ENCODE measurements at places on chromosomes 12 and 14.

DNA sequence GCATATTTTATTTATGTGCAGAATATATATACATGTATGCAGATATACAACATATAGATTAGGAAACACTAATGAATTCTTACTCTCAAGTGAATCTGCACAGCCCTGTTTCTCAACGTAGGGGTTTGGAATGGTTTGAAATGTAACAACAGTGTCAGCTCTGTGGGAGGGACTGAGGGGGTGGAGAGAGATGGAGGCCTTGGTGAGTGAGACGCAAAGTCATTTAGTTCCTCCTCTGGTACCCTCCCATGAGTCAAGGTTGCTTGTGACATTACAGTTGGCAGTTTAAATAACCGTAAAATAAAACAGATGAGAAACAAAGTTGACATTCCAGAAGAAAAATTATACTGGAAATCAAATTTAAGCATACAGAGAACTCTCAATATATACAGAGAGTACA, 313.0 kb upstream of the PRKD1 start:
- DNase-seq = no peak

DNA sequence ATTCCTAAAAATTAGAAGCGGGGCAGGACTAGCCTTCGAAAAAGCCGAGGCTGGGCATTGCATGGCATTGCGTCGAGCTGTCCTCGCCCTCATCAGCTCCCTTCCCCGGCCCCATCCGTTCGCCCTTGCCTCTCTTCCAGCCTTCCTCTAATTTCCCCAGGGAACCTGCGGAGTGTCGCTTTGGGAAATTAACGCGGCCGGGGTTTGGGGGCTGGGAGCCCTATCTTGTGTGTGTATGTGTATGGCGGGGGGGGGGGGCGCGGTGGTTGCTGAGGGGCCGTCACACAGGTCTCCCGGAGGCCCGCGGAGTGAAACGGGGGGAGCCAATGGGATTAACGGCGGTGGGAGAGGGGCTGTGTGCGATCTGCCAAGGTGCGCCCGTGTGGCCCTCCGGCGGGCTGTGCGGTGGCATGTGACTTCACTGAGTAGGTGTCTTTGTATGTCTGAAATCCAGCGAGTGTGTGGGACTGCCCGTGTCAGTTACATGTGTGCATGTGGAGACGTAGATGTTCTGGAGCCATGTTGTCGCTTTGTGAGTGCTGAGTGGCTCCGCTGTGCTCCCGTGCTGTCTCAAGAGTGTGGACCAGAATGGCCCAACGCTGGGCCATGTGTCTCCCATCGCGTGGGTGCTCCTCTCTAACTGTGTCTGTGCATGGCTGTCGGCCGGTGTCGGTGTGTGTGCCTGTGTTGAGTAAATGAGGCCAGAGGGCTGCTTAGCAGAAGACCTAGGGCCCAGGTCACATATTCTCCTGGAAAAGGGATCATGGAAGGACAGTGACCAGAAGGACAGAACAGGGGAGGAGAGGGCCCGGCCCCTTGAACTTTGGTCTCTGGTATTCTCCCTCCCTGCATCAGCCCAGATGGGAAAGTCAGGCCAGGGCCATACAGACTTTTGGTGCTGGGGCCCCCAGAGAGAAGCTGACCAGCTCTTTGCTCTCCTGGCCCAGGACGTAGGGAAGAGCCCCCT, 1.5 kb downstream of the PTMS start:
- DNase-seq = no peak

- DNase-seq = no peak
These were observed 78.7 kb downstream of the HECTD1 start for GRCh38 chr14:31128601-31129526.

GRCh38 chr12:59559696-59560095, 36.1 kb upstream of the SLC16A7 start:
- DNase-seq = no peak

- DNase-seq = peak; percentile 70
These were observed 25.4 kb downstream of the ZBTB42 start for GRCh38 chr14:104826189-104826860.

DNA sequence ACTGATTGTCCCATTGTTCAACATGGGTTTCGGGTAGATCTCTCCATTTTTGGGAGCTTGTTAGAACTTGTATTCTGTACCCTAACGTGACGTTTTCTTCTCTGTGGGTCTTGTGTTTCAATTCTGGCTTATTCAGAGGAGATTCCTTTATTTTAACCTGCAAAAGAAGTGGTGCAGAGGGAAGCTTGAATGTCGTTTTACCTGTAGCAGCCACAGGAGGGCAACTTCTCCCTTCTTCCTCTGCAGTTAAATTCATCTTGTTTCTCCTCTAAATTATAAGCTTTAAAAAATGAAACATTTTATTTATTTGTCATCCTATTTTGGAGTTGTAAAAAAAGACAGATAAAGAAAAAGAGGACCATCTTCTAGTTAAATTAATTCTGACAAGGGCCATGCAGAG, 13.7 kb upstream of the CLEC4D start:
- DNase-seq = no peak

GRCh38 chr14:33917661-33918060, 33.2 kb downstream of the EGLN3 start:
- DNase-seq = no peak

DNA sequence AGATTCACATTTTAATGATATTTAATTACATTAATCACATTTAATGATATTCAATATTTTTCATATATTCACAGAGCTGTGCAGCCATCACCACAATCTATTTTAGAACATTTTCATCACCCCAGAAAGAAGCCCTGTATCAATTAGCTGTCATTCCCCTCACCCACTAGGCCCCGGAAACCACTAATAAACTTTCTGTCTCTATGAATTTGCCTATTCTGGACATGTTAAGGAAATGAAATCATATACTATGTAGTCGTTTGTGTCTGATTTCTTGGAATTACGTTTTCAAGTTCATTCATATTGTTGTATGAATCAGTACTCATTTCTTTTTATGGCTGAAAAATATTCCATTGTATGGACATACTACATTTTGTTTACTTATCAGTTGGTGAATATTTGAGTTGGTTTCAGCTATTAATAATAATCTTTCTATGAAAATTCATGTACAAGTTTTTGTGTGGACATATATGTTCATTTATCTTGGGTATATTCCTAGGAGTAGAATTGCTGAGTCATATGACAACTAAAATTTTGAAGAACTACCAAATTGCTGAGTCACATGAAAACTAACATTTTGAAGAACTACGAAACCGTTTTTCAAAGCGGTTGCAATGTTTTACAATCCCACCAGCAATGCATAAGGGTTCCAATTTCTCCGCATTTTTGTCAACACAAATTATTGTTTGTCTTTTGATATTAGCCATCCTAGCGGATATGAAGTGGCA, 11.7 kb upstream of the OTOGL start:
- no peak for DNase-seq

- DNase-seq = no peak
These were observed 308.8 kb downstream of the EGLN3 start for GRCh38 chr14:33642080-33642479.

GRCh38 chr12:27366621-27367020, 34.0 kb downstream of the BMAL2 start:
- no peak for DNase-seq

- no peak for DNase-seq
These were observed 176.7 kb upstream of the NOS1 start for GRCh38 chr12:117538032-117538690.

- peak; percentile 78 for DNase-seq
These were observed 6.2 kb upstream of the OAS1 start for GRCh38 chr12:112900298-112901145.

DNA sequence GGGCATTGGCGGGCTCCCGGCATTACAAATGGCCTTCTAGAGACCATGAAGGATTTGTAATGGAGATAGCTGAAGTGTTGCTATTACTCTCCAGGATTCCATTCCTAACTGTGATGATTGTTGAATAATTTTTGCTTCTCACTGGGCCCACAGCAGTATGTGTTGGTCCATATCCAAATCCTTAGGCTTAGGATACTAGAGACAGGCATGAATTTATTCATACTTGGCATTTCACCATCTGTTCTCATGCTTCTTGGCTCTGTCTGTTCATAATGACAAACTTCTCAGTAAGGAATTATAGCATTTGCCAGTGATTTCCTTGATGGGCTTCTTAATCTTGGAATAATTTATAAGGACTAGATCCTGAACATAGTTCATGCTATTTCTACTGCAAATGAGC, 832.9 kb downstream of the C12orf50 start:
- no peak for DNase-seq

DNA sequence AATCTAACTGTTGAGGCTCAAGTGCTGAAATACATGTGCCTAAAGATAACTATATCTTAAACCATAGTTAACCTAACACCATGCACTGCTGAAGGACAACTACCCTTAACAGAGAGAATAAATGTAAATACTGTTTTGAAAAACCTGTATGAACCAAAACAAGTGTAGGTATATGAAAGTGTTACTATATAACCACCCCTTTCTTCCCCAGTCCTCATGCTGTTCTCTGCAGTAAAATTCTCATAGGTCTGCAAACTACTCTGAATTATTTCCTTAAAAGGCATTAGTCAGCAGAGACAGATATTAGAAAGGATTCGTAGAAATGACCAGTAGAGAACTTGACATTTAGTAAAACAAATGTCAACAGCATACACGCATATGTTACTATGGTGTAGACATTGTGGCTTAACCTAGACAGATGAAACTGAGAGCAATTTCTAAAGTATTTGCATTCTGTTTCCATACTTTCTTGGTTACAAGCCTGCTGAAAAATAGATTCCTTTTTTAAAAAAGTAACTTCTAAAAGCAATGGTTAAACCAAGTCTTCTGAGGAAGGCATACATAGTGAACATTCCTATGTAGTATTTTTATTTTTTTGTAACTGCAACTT, 13.9 kb downstream of the CSRP2 start:
- DNase-seq = no peak

GRCh38 chr12:42076976-42077375, 67.7 kb downstream of the GXYLT1 start:
- no peak for DNase-seq

GRCh38 chr14:95668235-95668772, 17.9 kb upstream of the TCL1B start:
- DNase-seq = no peak

DNA sequence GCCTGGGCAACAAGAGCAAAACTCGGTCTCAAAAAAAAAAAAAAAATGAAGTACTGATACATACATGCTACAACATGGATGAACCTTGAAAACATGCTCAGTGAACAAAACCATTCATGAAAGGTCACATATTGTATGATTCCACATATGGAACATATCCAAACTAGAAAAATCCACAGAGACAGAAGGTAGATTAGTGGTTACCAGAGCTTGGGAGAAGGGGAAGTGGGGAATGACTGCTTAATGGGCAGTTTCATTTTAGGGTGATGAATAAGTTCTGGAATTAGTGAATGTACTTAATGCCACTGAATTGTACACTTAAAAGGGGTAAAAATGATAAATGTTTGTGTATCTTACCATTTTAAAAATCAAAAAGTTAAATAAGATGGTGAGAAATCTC, 2.7 kb downstream of the ITGB7 start:
- DNase-seq = no peak

- no peak for DNase-seq
These were observed 7.4 kb upstream of the CYP46A1 start for GRCh38 chr14:99676657-99677056.

DNA sequence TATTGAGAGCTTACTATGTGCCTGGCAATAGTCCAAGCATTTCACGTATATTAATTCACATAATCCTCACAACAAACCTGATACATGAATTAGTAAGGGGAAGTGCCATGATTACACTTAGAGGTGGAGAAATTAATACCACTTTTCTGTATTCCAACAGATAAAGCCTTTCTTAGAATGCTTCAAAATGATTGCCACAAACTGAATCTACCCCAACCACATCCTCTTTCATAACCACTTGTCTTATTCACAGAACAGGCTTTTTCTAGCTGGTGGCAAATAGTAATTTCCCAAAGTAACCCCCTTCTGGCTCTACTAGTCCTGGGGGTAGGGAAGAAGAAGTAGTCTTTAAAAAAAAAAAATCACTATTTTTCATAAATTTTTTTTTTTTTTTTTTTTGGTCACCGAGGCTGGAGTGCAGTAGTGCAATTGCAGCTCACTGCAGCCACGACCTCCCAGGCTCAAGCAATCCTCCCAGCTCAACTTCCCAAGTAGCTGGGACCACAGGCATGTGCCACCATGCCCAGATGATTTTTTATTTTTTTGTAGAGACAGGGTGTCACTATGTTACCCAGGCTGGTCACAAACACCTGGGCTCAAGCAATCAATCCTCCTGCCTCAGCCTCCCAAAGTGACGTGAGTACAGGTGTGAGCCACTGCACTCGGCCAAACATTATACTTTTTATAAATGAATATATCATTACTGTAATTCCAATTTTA, 59.0 kb upstream of the ARID2 start:
- peak; percentile 14 for DNase-seq

- DNase-seq = no peak
These were observed 156.7 kb upstream of the RTL1 start for GRCh38 chr14:101060171-101060601.

- no peak for DNase-seq
These were observed 2.7 kb downstream of the MED13L start for GRCh38 chr12:116274551-116275375.

- no peak for DNase-seq
These were observed 17.1 kb upstream of the TSPAN11 start for GRCh38 chr12:30909349-30910037.

DNA sequence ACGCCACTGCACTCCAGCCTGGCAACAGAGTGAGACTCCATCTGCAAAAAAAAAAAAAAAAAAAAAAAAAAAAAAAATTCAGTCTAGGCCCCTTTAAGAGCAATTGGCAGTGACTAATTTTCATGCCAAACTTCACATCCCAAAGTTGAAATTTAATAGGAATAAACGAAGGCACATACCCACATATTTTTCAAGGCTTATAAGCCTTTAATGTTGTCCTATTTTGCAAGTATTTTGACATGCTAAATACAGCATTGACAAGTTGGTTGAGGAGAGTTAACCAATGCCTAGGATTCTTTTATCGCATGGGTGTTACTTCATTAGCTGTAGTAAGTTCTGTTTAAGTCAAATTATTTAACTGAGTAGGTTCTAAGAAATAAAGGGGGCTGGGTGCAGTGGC, 23.5 kb upstream of the HIP1R start:
- no peak for DNase-seq

GRCh38 chr12:102571889-102572288, 91.5 kb upstream of the IGF1 start:
- DNase-seq = no peak

Data from SK-MEL-5 (cell line).